Left ventricle myocardium inferior (tissue), 1 donor: ENCODE measurements at places on chromosomes 3 and 15. TPM values are rescaled to one million over a fixed set of nuclear protein-coding genes. Genes with fewer than 3 reads are reported as not detected.

GRCh38 chr3:179961071-179961702, 75.5 kb downstream of the PEX5L start:
- H3K27ac ChIP-seq, result no peak overlapping the region
- no peak for DNase-seq

SLC2A2 gene
- not detected for total RNA-seq

- H3K27ac ChIP-seq, result no peak overlapping the region
- DNase-seq, result no peak
- H3K4me3 ChIP-seq, result no peak overlapping the region
- H3K4me1 ChIP-seq, result peaks cover 93% of the 10 kb centered on the region
- no peaks in the 10 kb centered on the region for H3K36me3 ChIP-seq
These were observed 14.6 kb downstream of the ADAM10 start for GRCh38 chr15:58734859-58735258.

IVD gene
- 106 TPM for total RNA-seq

NR1I2 gene
- total RNA-seq, result not detected

DNA sequence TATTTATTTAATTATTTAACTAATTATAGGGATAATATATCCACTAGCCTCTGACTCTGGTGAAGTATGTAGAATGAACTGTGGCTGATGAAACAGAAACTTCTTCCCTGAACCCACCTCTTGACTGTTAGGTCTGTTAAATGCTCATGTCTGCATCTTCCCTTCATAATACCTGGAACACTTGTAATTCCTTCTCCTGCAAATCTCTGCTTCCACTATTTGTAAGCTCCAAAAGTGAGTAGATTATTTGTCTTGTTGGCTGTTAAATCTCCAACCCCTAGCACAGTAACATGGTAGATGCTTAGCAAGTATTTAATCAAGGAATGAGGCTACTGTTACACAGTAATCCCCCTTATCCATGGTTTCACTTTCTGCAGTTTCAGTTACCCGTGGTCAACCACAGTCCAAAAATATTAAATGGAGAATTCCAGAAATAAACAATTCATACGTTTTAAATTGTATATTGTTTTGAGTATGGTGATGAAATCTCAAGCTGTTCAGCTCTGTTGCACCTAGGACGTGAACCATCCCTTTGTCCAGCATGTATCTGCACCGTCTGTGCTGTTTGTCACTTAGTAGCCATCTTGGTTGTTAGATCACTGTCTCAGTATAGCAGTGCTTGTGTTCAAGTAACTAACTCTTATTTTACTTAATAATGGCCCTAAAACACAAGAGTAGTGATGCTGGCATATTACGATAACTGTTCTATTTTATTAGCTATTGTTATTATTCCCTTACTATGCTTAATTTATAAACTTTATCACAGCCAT, 5.7 kb downstream of the TTBK2 start:
- H3K36me3 ChIP-seq, result no peaks in the 10 kb centered on the region
- DNase-seq, result no peak
- H3K27me3 ChIP-seq, result no peaks in the 10 kb centered on the region
- peaks cover 32% of the 10 kb centered on the region for H3K4me1 ChIP-seq
- H3K4me3 ChIP-seq, result no peak overlapping the region
- no peak overlapping the region for H3K27ac ChIP-seq

- no peak overlapping the region for H3K4me3 ChIP-seq
- no peak overlapping the region for H3K27ac ChIP-seq
- DNase-seq, result no peak
- H3K27me3 ChIP-seq, result peaks cover 6% of the 10 kb centered on the region
- H3K4me1 ChIP-seq, result peaks cover 45% of the 10 kb centered on the region
These were observed 62.5 kb upstream of the UBE2E1 start for GRCh38 chr3:23743141-23743784.

HGD gene
- total RNA-seq, result 0.49 TPM

DNA sequence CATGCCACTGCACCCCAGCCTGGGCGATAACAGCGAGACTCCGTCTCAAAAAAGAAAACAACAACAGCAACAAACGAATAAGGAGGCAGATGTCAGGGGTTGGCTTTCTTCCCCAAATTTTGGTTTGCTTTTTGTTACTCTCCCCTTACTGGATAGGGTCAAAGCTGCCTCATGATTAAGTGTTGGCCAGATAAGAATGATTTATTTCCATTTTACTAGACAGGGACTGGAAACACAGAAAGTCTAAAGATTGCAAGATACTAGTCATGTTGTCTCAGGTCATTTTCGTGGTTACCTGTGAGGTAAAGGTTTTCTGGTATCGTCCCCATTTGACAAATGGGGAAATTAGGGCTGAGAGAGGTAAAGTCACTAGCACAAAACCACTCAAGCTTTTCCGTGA, 18.6 kb upstream of the ETV5 start:
- H3K27ac ChIP-seq, result no peak overlapping the region
- no peaks in the 10 kb centered on the region for H3K36me3 ChIP-seq
- no peak for DNase-seq
- H3K27me3 ChIP-seq, result no peaks in the 10 kb centered on the region
- no peak overlapping the region for H3K4me3 ChIP-seq
- peaks cover under 1% of the 10 kb centered on the region for H3K4me1 ChIP-seq

DNA sequence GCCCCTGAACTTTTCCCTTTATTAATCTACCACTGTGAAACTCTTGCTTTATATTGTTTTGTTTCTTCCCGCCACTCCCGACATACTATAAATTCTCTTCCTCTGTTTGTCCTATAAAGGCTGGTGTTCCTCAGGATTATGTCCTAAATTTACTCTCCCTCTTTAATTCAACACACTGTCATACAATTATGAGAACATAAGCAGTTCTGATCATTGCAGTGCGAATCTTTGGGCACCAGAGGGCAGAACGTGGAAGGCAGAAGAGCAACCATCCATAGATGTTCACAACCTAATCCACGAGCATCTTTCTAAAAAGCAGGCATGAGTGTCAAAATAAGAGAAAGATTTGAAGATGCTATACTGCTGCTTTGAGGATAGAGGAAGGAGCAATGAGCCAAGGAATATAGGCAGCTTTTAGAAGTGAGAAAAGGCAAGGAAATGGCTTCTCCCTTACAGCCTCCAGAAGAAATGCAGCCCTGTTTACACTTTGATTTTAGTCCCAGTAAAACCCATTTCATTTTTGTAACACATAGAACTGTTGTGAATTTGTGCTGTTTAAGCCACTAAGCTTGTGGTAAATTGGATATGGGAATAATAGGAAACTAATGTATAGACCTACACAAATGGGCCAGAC, 179.4 kb downstream of the GBE1 start:
- H3K36me3 ChIP-seq, result peaks cover 46% of the 10 kb centered on the region
- H3K4me1 ChIP-seq, result peaks cover 16% of the 10 kb centered on the region
- no peak overlapping the region for H3K27ac ChIP-seq
- no peak overlapping the region for H3K4me3 ChIP-seq
- DNase-seq, result no peak
- H3K27me3 ChIP-seq, result no peaks in the 10 kb centered on the region

GRCh38 chr3:128734523-128735189, 8.7 kb downstream of the RAB7A start:
- H3K27me3 ChIP-seq, result no peaks in the 10 kb centered on the region
- H3K36me3 ChIP-seq, result peaks cover 5% of the 10 kb centered on the region
- peak overlapping the region; percentile 7 for H3K27ac ChIP-seq

CIB2 gene
- total RNA-seq, result 26.1 TPM

TMEM108 gene
- 2.4 TPM for total RNA-seq

GRCh38 chr15:61697796-61698195, 362.5 kb downstream of the VPS13C start:
- H3K4me1 ChIP-seq, result no peaks in the 10 kb centered on the region
- H3K27ac ChIP-seq, result no peak overlapping the region
- DNase-seq, result no peak
- H3K36me3 ChIP-seq, result no peaks in the 10 kb centered on the region
- no peak overlapping the region for H3K4me3 ChIP-seq

- H3K27me3 ChIP-seq, result peaks cover 84% of the 10 kb centered on the region
- DNase-seq, result no peak
- H3K4me1 ChIP-seq, result no peaks in the 10 kb centered on the region
- H3K36me3 ChIP-seq, result no peaks in the 10 kb centered on the region
- no peak overlapping the region for H3K27ac ChIP-seq
- H3K4me3 ChIP-seq, result no peak overlapping the region
These were observed 20.3 kb downstream of the LAMP3 start for GRCh38 chr3:183142199-183142598.

- H3K27me3 ChIP-seq, result no peaks in the 10 kb centered on the region
- peaks cover 82% of the 10 kb centered on the region for H3K4me1 ChIP-seq
- H3K36me3 ChIP-seq, result no peaks in the 10 kb centered on the region
- H3K4me3 ChIP-seq, result peak overlapping the region; percentile 97
- no peak for DNase-seq
These were observed 828 bp downstream of the U2SURP start for GRCh38 chr3:143002083-143002712.

SCN5A gene
- total RNA-seq, result 239 TPM

DNA sequence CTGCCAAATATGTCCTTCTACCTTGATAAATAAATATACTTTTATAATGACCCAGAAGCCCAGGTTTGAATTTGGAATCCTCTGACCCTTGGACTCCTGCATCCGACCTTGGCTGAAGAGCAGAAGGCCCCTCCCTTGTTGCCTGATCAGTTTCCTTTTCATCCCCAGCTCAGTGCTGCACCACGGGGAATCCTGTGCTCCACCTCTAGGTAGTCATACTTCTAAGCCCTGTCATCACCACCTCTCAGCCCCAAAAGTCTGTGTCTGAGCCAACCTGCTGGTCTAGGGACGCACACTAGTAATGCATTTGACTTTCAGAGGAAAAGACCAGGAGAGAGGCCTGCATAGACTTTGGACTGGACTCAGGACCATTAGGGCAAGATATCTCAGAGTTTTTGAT, 310.6 kb downstream of the NLGN1 start:
- no peaks in the 10 kb centered on the region for H3K27me3 ChIP-seq
- H3K4me1 ChIP-seq, result no peaks in the 10 kb centered on the region
- H3K36me3 ChIP-seq, result no peaks in the 10 kb centered on the region
- no peak overlapping the region for H3K4me3 ChIP-seq
- DNase-seq, result no peak
- H3K27ac ChIP-seq, result no peak overlapping the region

DNA sequence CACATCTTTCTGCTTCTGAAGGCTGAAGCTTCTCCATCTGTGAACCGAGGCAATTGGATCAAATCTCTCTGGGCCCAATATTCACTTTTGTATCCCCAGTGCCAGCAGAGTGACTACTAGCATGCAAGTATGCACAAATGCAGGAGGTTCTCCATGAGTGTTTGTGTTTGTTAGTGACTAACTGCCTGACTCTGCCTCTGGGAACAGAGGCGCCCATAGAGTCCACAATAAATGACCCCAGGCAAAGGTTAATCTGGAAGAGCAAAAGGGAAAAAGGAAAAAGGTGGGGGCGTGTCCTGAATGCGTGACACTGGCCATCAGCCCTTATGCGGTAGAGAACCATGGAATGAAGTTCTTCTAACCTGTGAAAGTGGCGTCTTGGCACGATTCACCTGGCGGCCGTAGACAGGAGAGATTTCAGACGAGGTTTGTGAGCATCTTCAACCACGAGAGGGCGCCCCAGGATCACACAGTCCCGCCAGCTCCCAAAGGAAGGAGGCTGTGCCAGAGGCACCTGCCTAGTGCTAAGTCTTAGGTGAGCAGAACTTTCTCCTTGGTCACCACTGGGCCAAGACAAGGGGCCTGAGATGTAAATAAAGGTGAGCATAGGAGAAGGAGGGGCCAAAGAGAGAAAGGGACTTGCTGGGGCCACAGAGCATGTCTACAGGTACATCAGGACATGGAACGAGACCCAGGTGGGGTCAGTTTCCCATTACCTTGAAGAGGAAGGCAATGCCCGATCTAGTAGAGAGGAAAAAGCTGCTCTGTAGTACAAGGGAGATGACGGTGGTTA, 44.2 kb downstream of the RBPMS2 start:
- peak; percentile 83 for DNase-seq
- no peak overlapping the region for H3K4me3 ChIP-seq
- no peaks in the 10 kb centered on the region for H3K27me3 ChIP-seq

TMEM44 gene
- total RNA-seq, result 7.5 TPM

C3orf22 gene
- total RNA-seq, result not detected

SH3GL3 gene
- not detected for total RNA-seq

GRCh38 chr15:83430441-83430840, 16.7 kb upstream of the SH3GL3 start:
- H3K4me3 ChIP-seq, result no peak overlapping the region
- no peak overlapping the region for H3K27ac ChIP-seq
- H3K27me3 ChIP-seq, result peaks cover 47% of the 10 kb centered on the region
- H3K4me1 ChIP-seq, result no peaks in the 10 kb centered on the region
- no peak for DNase-seq

- no peaks in the 10 kb centered on the region for H3K27me3 ChIP-seq
- H3K27ac ChIP-seq, result no peak overlapping the region
- no peaks in the 10 kb centered on the region for H3K4me1 ChIP-seq
- H3K4me3 ChIP-seq, result no peak overlapping the region
- no peak for DNase-seq
These were observed 75.3 kb downstream of the STXBP5L start for GRCh38 chr3:120983321-120983665.

GJD2 gene
- total RNA-seq, result not detected

GRCh38 chr3:70078778-70079177, 79.2 kb downstream of the SAMMSON start:
- no peak for DNase-seq
- H3K4me1 ChIP-seq, result no peaks in the 10 kb centered on the region
- no peaks in the 10 kb centered on the region for H3K36me3 ChIP-seq
- no peak overlapping the region for H3K4me3 ChIP-seq
- no peak overlapping the region for H3K27ac ChIP-seq

DNA sequence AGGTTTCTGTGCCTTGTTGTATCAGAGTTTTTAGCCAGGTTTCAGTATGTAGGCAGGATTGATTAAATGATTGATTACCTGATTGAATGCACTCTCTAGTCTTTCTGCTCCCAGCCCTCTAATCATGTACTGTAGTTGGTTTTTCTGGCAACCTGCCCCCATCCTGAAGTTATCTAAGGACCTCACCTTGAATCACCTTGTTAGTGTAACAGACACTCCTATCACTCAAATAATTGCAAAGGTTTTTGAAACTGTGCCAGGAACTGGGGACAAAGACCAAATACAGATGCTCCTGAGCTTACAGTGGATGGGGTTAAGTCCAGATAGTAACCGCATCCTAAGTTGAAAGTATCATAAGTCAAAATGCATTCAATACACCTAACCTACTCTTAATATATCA, 141.5 kb upstream of the EIF1B start:
- DNase-seq, result no peak
- H3K27ac ChIP-seq, result no peak overlapping the region
- H3K4me1 ChIP-seq, result peaks cover 5% of the 10 kb centered on the region

- no peaks in the 10 kb centered on the region for H3K27me3 ChIP-seq
- H3K4me3 ChIP-seq, result no peak overlapping the region
- peaks cover 68% of the 10 kb centered on the region for H3K4me1 ChIP-seq
- H3K36me3 ChIP-seq, result peaks cover 27% of the 10 kb centered on the region
These were observed 74.9 kb upstream of the LRRFIP2 start for GRCh38 chr3:37249294-37249693.

SCG5 gene
- total RNA-seq, result not detected

DNA sequence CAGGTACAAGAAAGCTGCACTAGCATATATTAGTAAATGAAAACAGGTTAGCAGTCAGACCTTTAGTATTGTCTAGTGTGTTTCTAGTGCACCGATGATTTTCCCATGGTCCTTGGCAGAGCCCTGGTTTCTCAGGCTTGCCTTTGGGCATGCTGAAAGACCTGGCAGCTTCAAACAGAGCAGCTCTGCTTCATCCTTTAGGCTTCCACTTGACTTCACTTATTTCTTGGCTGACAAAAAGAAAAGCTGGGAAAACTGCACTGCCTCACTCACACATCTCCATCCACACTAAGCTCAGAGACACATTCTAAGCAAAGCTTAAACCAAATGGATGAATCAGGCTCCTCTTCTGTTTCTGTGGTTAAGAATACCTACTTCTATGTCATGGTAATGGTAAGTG, 374.8 kb upstream of the PDZRN3 start:
- DNase-seq, result no peak
- H3K4me3 ChIP-seq, result no peak overlapping the region
- no peaks in the 10 kb centered on the region for H3K4me1 ChIP-seq
- H3K27ac ChIP-seq, result no peak overlapping the region
- no peaks in the 10 kb centered on the region for H3K27me3 ChIP-seq
- no peaks in the 10 kb centered on the region for H3K36me3 ChIP-seq
